ENCODE measurements at places on chromosomes 2 and 18. TPM values are rescaled to one million over a fixed set of nuclear protein-coding genes. Genes with fewer than 3 reads are reported as not detected.

The DCDC2C gene
- total RNA-seq, result 0.13 TPM

The ASIC4 gene
- not detected for total RNA-seq

The COBLL1 gene
- total RNA-seq, result 2.2 TPM

GRCh38 chr2:127342101-127342500 lies 45.7 kb downstream of the MAP3K2 start:
- no peak for DNase-seq

DNA sequence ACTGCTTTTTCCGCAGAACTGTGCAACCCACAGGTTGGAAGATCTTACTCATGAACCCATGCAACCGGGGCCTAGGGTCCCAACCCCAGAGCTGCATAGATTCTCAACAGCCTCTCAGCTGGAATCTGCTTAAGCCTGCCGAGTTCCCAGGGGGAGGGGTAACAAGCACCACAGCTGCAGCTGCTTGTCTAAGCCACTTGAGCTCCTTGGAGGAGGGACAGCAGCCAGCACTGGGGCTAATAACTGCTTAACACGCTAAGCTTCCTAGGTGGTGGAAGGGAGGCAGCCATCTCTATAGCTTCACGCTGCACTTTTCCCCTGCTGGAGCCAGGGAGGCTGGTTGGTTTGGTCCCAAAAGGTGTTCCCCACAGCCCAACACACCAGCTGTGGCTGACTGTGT lies 311.6 kb downstream of the DSC3 start:
- no peak for DNase-seq
